NCI-H1930 (cell line): ENCODE measurements at places on chromosomes 6 and 20.

- DNase-seq: no peak
These were observed 290.8 kb downstream of the THBS2 start for GRCh38 chr6:168962886-168963285.

DNA sequence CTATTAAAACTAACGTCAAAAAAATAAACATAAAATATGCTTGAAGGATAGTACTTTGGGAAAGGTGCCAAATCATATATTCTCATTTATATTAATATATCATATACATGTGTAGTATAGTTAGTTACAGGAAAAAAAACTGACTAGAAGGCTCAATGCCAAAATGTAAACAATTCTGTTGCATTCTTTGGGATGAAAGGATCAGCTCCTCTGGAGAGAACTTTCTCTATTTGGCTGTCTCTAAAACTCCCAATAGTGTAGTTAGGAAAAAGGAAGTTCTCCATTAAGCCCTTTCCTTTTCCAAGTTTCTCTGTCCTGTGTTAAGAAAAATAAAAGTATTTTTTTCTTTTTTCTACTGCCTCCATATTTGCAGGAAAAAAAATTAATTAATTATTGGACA lies 86.5 kb upstream of the BTN3A2 start:
- no peak for DNase-seq

- no peak for DNase-seq
These were observed 37.0 kb downstream of the VSTM2L start for GRCh38 chr20:37939701-37940560.

DNA sequence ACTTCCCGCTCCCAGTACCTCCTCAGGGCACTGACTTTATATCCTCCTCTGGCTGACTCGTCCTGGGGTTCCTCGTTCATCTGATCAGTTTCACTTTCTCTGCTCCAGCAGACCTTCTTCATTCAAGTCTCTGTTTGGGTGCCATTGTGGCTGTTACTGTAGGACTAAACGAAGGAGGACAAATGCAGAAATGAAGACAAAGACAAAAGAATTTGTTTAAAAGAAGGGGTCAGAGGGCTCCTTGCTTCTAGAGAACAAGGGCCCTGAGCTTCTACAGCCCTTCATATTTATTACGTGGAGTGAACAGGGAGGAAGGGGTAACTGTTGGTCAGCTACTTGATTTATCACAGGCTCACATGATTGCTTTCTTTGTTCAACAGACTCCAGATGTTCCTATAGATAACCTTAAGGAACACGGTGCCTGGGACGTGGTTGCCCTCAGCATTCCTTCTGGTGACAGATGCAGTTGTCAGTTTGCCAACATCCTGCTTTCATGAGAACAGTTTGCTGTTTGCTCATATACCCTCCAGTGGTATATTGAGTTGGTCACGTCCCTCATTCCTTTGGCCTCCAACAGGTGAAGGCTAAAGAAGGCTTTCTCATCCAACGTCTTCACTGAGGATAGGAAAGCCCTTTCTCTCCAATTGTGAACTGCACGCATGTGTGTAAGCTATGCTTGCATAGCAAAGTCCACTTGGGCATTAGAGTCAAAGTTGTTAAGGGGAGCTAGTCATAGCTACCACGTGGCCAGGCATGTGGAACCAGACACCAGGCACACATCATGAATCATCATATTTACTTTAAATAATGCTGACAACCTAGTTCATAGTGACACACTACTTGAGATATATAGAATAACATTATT lies 69.1 kb upstream of the BTN3A2 start:
- DNase-seq: no peak

DNA sequence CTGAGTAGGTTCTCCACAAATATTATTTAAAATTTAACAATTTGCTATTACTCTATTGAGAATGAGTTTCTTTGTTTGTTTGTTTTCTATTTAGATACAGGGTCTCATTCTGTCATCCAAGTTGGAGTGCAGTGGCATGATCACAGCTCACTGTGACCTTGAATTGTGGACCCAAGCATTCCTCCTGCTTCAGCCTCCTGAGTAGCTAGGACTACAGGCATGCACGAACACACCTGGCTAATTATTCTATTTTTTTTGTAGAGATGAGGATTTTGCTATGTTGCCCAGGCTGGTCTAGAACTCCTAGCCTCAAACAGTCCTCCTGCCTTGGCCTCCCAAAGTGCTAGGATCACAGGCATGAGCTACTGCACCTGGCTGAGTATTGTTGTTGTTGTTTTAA lies 122.2 kb downstream of the PHF3 start:
- DNase-seq: no peak

GRCh38 chr6:84492241-84493165 lies 265.1 kb upstream of the CEP162 start:
- no peak for DNase-seq
